ENCODE measurements at places on chromosomes 3 and 15. TPM values are rescaled to one million over a fixed set of nuclear protein-coding genes. Genes with fewer than 3 reads are reported as not detected.
A peak's percentile ranks its signal among the peaks of the same experiment; 100 is the strongest.

DNA sequence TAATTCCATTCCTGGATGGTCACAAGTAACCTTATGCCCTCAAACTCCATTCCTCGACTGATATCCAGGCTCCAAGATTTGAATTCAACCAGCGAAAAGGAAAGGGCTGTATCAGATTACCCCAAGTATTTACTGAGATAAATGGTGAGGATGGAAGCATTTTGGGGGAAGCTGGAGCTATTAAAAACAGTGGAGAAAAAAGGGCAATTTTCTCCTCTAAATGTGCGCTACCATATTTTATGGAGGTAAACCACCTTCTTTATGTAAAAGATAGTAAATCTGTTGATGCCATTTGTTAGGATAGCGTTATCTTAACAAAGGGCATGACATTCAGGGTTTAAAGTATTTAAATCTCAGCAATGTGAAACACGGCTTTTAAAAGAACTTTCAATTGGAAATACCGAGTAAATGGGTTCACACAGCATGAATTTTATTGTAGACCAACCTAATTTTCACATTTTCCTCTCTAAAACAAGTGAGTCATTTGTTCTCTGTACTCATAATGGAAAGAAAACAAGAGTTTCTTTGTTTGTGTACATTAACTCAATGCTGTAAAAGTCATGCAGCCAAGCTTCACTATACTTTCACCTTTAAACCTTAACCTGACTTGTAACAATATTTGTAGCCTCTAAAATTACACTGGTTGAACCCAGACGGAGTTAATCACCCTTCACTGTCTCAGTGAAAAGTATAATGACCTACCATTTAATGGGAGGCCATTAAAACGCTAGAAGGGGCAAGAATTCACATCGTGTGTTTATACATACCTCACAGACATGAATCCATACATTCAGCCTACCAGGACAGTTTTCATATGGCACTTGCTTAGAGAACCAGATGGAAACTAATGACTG lies 773.4 kb downstream of the ROBO1 start:
- no peak overlapping the region for H3K27ac ChIP-seq
- no peak for DNase-seq
- no peaks in the 10 kb centered on the region for H3K4me1 ChIP-seq
- no peaks in the 10 kb centered on the region for H3K36me3 ChIP-seq

ITIH3 gene
- polyA plus RNA-seq: 5.3 TPM

IL5RA gene
- polyA plus RNA-seq: not detected

VIPR1 gene
- polyA plus RNA-seq: not detected

KCNMB3 gene
- polyA plus RNA-seq: 1.1 TPM

- H3K4me3 ChIP-seq: no peak overlapping the region
- H3K27ac ChIP-seq: no peak overlapping the region
- H3K36me3 ChIP-seq: no peaks in the 10 kb centered on the region
- DNase-seq: peak; percentile 63
Observed at GRCh38 chr3:195761567-195762248, 40.9 kb downstream of the MUC20 start.

GRCh38 chr3:16461463-16462245 lies 51.8 kb downstream of the RFTN1 start:
- H3K27me3 ChIP-seq: no peaks in the 10 kb centered on the region
- no peak overlapping the region for H3K4me3 ChIP-seq
- H3K4me1 ChIP-seq: peaks cover 5% of the 10 kb centered on the region
- DNase-seq: peak; percentile 55

DNA sequence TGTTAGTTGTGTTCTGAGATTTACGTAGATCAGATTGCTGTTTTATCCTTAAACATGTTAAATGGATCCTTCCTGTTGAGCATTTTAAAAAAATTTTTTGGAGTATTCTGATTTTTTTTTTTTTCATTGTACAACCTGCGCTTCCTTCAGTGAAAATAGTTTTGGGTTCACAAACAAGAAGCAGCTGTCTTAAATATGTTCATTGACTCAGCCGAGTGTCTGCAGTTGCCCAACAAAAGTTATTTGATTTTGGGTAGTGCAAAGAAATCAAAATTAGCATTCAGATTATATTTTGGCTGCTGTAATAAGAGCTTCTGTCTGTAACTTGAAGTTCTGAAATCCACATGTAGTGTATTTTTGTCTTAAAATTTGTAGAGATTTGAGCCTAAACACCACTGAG lies 148.2 kb downstream of the BBX start:
- H3K4me3 ChIP-seq: no peak overlapping the region
- no peak overlapping the region for H3K27ac ChIP-seq
- DNase-seq: no peak
- no peaks in the 10 kb centered on the region for H3K27me3 ChIP-seq
- no peaks in the 10 kb centered on the region for H3K4me1 ChIP-seq

DNA sequence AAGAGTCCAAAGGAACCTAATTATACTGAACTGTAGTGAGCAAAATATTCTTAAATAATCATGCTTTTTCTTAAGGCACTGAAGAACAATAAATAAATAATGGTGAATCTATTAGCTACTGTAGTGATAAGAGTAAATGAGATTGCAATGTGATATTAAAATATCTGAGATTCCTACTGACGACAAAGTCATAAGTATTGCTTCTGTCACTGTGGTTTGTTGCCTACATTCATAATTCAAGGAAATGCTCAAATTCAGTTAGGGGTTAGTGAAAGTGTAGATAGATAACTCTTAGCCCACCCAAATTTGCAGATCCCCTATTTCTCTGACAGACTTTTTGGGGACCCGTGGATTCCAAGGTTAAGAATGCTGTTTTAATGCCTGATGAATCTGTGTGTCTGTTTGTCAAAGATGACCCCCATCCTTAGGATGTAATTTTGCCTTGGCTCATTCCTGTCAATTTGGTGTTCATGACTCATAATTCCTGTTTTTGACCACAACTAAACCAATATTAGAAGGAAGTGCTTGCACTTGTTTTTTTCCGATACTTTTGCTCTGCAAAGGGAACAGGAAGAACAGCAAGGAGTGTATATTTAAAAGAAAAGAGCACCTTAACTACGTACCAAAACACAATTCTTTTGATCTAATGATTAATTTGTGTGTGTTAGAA lies 86.7 kb downstream of the MAGI1 start:
- peak overlapping the region; percentile 96 for H3K27ac ChIP-seq
- no peaks in the 10 kb centered on the region for H3K27me3 ChIP-seq
- H3K4me3 ChIP-seq: no peak overlapping the region
- H3K4me1 ChIP-seq: peaks cover 55% of the 10 kb centered on the region
- H3K36me3 ChIP-seq: no peaks in the 10 kb centered on the region

DNA sequence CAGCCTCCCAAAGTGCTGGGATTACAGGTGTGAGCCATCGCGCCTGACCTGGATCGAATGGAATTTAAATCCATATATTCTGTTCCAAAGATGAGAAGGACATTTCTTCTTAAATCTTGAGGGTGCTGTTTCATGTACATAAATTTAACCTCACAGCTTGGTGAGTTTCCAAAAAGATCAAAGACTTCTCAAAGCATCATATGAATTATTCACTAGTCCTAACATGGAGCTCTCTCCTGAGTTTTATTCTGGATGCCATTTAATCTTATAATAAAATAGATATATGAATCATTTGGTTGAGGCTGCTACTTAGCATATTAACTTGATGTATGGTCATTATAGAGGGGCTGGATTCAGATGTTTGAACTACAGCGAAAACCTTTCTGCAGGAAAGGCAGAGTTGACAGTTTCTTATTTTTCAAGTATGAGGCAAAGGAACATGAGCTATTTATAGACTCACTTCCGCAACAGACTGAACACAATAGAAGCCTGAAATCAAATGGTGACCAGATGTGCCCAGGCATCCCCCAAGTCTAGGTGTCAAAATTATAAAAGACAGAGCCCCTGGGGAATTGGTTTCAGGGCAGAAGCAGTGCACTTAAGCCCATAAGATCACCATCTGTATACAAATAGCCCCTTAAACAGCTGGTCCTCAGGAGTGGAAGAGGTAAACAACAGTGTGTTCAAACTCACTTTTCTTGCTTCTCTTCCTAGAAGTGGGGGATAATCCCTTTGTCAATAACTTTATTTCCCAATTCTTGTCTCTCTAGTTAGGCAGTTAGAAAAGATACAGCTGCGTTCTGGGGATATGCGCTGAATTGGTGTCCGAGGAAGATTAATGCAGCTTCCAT lies 29.7 kb downstream of the STARD9 start:
- no peaks in the 10 kb centered on the region for H3K27me3 ChIP-seq
- H3K36me3 ChIP-seq: peaks cover 4% of the 10 kb centered on the region
- peak overlapping the region; percentile 14 for H3K27ac ChIP-seq
- peak; percentile 16 for DNase-seq

GRCh38 chr3:195900436-195901355 lies 7.7 kb downstream of the TNK2 start:
- H3K27me3 ChIP-seq: no peaks in the 10 kb centered on the region
- H3K36me3 ChIP-seq: no peaks in the 10 kb centered on the region

DNA sequence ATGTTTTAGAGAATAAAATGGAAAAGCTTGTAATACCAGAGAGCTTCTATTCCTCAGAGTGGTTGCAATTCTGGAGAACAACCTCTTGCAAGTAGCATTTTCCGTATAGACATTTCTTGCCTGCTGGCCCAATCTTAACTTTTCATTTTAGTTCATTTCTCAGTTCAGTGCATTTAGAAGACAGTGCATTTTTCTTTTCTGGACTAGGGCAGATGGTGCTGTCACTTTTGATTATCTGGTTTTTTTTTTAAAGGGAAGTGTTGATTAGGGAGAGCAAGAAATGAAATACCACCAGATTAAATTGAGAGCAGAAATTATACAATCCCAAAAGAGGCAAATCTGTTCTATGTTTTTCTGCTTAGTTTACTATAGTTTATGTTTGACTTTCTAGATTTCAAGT lies 172.7 kb downstream of the GHSR start:
- peaks cover 4% of the 10 kb centered on the region for H3K4me1 ChIP-seq
- no peaks in the 10 kb centered on the region for H3K27me3 ChIP-seq
- no peak overlapping the region for H3K4me3 ChIP-seq
- peak overlapping the region; percentile 16 for H3K27ac ChIP-seq
- H3K36me3 ChIP-seq: peaks cover 28% of the 10 kb centered on the region
- DNase-seq: no peak

GRCh38 chr15:80875568-80876347 lies 96.6 kb downstream of the CEMIP start:
- H3K27ac ChIP-seq: no peak overlapping the region
- H3K36me3 ChIP-seq: no peaks in the 10 kb centered on the region
- H3K27me3 ChIP-seq: no peaks in the 10 kb centered on the region
- no peak overlapping the region for H3K4me3 ChIP-seq

DNA sequence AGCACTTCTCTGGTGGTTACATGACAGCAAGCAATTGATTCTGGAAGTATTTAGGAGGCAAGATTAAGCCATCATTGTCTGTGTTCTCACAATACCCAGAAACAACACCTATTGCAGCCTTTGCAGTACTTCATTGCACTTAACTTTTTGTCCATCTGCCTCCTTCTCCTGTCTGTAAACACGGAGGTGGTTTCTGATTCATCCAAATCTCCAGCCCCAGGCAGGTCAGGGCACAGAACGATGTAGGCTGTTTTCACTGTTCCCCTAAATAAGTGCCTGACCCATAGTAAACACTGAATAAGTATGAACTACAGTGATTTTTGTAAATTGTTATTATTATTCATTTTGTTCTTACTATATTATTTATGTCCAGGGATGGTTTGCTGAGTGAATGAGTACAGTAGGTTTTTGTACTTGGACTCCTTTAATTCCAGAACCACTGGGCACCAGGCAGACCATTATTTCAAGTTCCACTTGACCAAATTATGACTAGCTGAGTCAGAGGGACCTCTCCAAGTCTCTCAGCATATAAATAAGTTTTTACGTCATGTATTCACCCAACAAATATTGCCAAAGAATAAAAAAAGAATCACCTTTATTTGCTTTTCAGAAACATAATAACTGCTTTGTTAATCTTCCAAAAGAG lies 283.3 kb upstream of the TRIM42 start:
- H3K36me3 ChIP-seq: no peaks in the 10 kb centered on the region
- H3K27me3 ChIP-seq: no peaks in the 10 kb centered on the region
- H3K4me1 ChIP-seq: peaks cover 4% of the 10 kb centered on the region
- no peak overlapping the region for H3K27ac ChIP-seq

DNA sequence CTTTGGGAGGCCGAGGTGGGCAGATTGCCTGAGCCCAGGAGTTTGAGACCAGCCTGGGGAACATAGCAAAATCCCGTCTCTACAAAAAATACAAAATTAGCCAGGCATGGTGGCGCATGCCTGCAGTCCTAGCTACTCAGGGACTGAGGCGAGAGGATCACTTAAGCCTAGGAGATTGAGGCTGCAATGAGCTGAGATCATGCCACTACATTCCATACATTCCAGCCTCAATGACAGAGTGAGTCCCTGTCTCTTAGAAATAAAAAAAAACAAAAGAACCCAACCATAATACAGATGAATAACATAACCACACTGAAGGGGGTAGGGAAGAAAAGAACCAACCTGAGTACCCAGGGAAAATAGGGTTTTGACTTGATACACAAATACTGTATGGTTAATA lies 19.7 kb upstream of the CGNL1 start:
- H3K27ac ChIP-seq: no peak overlapping the region
- H3K27me3 ChIP-seq: no peaks in the 10 kb centered on the region
- no peak for DNase-seq
- H3K36me3 ChIP-seq: no peaks in the 10 kb centered on the region
- no peak overlapping the region for H3K4me3 ChIP-seq

DNA sequence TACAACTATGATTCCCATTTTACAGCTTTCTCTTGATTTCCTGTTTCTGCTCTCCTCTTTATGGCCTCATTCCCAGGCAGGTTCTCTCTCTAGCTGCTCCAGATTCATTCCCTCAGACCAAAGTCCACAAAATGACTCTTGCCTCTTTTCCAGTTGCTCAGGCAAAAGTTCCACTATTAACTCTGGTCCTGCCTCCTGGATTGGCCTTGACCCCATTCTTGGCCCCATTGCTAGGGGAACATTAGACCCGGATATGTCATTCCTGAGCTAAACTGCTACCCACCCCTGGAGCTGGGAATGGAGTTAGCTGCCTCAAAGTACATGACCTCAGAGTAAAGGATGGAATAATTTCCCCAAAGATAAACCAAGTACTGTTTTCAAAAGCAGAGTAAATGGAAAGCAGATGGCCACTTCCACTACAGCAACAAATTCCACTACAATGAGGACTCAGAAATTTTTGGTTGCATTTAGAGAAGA lies 73.0 kb upstream of the GAP43 start:
- H3K27me3 ChIP-seq: no peaks in the 10 kb centered on the region
- H3K4me3 ChIP-seq: no peak overlapping the region
- H3K36me3 ChIP-seq: no peaks in the 10 kb centered on the region
- H3K27ac ChIP-seq: peak overlapping the region; percentile 92
- peaks cover 36% of the 10 kb centered on the region for H3K4me1 ChIP-seq
- DNase-seq: no peak

GRCh38 chr15:80971143-80971542 lies 18.5 kb downstream of the MESD start:
- peaks cover 7% of the 10 kb centered on the region for H3K4me1 ChIP-seq
- no peak for DNase-seq
- no peak overlapping the region for H3K27ac ChIP-seq
- peaks cover 5% of the 10 kb centered on the region for H3K36me3 ChIP-seq
- H3K4me3 ChIP-seq: no peak overlapping the region

GRCh38 chr3:99410789-99411311 lies 227.5 kb upstream of the COL8A1 start:
- no peak overlapping the region for H3K4me3 ChIP-seq
- no peak for DNase-seq
- H3K27me3 ChIP-seq: no peaks in the 10 kb centered on the region
- peak overlapping the region; percentile 60 for H3K27ac ChIP-seq
